ENCODE measurements at places on chromosomes 4 and X.

- no peak for DNase-seq
These were observed 99.3 kb upstream of the BCOR start for GRCh38 chrX:40197071-40197470.

DNA sequence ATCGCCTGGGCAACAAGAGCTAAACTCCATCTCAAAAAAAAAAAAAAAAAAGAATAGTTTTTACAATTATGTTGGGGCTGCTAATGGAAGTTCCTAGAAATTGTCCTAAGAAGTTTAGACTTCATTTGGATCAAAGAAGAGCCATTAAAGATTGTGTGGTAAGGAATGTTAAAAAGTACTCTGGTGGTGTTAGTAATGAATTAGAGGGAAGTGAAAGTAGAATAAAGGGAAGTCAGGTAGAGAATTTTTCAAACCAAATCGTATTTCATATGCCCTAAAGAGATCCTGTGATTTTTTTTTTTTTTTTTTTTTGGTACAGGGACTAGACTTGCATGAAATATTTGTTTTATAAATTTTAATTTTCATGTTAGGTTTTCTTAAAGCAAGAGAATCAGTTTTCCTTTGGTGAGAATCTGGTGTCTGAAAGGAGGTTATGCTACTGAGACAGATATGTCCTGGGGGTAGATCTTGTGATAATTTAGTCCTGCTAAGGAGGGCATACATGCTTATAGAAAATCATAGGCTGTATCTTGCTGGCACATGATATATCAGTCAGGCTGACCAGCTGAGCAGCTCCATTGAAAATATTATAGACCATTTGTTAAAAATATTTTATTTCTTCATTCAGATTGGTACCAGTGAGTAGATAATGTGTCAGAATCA lies 10.7 kb downstream of the SEC24B start:
- no peak for DNase-seq

DNA sequence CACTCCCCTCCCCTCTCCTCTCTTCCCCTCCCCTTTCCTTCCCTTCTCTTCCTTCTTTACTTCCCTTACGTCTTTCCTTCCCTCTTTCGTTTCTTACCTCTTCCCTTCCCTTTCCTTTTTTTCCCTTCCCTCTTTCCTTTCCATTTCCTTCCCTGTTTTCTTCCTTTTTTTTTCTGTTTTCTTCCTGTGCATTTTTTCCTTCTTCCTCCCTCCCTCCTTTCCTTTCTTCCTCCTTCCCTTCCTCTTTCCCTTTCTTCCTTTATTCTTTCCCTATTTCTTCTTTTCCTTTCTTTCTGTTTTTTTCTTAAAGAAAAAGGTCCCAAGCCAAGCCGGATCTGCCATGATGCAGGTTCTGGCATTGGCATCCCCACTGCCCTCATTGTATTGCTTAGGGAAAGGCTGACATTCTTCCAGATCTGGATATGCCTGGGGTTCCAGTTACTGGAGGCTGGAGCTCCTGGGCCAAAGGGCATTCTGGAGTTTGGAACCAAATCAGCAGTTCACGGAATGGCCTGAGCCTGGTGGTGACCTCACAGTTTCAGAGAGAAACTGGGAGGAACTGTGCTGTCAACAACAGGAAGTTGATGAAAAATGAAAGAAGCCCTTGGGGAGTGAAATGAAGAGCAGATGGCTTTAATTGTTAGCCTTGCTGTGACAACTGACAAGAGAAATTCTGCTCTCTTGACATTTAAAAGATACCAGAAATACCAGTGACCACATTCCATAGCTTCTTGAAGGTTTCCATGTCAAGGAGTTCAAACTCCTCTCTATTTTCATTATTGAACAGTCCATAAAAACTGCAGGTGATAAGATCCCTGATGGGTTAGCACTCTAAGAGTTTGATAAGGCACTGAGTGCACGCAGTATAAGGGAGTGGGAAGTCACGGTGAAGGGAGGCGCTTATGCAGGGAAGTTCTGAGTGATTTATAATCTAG lies 622.1 kb downstream of the SPRY1 start:
- DNase-seq = no peak

GRCh38 chrX:103817502-103817901 lies 14.6 kb downstream of the RAB9B start:
- DNase-seq = peak; percentile 22

DNA sequence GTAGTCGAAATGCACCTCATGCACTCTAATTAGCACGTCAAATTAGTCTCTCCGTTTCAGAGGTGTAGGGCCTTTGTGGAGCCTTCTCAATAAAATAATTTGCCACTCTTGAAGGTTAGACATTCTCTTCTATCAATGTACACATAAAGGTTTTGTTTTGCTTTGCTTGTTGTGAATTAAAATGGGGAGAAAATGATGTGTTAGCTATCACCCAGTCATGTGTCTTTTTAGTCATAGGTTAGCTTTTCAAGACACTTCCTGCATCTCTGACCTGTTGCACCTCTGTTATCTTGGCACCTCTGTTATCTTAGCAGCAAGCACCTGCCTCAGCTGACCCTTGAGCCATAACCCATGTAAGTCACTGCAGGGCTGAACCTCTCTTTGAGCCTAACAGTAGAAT lies 936 bp downstream of the TMEM144 start:
- no peak for DNase-seq

DNA sequence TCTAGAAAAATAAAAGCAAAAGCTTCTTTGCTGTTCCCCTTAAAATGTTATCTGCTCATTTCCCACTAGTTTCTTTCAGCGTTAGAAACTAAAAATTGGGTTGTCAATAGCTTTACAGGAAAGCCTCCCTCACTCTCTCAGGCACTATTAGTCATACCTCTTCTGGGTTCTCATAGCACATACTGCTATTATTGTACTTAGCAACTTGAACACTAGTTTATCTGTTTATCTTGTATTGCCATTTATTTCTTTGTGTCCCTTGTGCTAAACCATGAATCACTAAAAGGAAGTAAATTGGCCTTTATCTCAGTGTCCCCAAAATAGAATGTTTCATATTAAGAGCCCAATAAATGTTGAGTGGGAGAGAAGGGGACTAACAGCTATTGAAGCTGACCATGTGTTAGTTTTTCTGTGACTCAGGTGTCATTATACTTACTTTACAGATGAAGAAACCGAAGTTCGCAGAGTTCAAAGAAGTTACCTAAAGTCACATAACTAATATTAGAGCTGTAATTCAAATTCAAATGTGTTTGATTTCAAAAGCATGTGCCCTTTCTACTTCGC lies 124.8 kb upstream of the CITED1 start:
- DNase-seq = no peak

- no peak for DNase-seq
These were observed 27.7 kb upstream of the GPC3 start for GRCh38 chrX:134013092-134013497.

- no peak for DNase-seq
These were observed at the start of gene ANKRD37 for GRCh38 chr4:185396724-185397385. ANKRD37 (plus strand) TSS chr4:185396841; CDS start chr4:185396924, 83 bp downstream.

DNA sequence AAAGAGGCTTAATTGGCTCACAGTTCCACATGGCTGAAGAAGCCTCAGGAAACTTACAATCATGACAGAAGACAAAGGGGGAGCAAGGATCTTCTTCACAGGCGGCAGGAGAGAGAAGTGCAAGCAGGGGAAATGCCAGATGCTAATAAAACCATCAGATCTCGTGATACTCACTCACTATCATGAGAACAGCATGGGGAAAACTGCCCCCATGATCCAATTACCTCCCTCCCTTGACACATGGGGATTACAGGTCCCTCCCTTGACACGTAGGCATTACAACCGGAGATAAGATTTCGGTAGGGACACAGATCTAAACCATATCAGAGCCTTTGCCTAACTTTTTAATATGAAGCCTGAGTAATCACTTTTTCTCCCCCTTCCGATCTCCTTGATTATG lies 43.7 kb upstream of the MAPK10 start:
- no peak for DNase-seq

GRCh38 chrX:123336666-123337065 lies 152.6 kb downstream of the GRIA3 start:
- DNase-seq = no peak

GRCh38 chr4:183840311-183840710 lies 64.8 kb upstream of the STOX2 start:
- no peak for DNase-seq

DNA sequence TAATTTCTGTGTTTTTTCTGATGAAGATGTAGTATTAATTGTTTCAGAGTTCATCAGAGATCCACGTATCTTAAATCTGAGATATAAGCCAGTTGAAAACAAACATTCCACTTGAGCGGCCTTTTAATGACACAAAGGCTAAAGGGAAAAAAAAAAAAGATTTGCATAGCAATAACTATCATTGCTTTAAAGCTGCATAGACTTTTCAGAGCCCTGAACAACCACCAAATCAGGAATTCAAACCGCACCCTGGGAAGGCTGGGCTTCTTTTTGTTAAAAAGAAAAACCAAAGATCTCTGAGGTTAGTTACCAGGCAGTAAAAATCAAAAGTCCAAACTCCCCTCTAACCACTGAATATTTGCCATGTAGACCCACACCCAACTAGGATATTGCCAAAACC lies 206.0 kb downstream of the HHIP start:
- DNase-seq = no peak

DNA sequence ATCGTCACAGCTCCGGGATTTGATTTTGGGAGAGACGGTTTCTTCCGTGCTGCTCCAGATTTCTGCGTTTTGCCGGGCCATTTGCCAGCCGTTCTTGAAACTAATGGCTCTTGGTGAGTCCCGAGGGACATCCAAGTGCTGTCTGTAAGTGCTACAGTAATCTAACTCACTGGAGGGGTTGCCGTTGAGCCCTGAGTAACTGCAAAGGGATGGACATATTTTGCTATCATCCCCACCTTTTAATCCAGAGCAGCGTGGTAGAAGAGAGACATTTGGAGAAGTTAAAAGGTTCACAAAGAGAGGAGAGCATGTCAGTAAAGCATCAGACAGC lies 88.9 kb upstream of the PDLIM3 start:
- no peak for DNase-seq

DNA sequence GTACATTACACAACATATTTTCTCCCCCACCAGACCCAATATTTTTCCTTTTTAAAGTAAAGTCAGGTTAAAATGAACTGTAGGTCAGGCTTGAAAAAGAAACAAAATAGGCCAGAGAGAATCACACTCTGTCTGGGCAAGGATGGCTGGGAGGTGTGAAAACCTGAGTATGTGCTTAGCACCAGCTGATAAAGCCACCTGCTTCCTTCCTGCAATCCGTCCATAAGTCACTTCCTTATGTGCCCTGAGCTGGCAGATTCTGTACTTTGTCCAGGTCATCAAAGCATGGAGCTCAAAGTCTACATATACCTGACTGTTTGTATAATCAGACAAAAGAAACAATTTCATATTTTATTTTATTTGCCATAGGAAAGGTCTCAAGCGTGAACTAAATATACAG lies 37.7 kb downstream of the ANTXR2 start:
- no peak for DNase-seq

DNA sequence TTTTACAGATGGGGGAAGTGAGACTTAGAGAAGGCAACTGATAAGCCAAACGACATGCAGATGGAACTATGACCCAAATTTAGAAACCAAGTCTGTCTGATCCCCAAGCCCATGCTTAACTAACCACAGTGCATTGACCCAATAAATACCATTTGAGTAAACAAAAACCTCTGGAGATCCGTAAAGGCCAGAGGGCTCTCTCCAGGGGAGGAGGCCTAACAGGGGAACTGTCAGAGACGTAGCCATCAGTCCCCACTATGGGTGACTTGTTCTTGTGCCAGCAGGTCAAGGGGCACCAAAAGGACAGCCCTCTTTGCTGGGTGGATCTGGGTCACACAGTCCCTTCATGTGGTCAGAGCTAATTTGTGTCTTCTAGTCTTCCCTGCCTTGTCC lies 420.2 kb downstream of the BCOR start:
- no peak for DNase-seq

- DNase-seq = no peak
These were observed 110.2 kb downstream of the GNL3L start for GRCh38 chrX:54640103-54640690.

- no peak for DNase-seq
These were observed 56.2 kb downstream of the TEX11 start for GRCh38 chrX:70852294-70852693.

- no peak for DNase-seq
These were observed 105.0 kb downstream of the NDST3 start for GRCh38 chr4:118139241-118139640.

- DNase-seq = no peak
These were observed 16.8 kb upstream of the HSD17B13 start for GRCh38 chr4:87339440-87339839.

DNA sequence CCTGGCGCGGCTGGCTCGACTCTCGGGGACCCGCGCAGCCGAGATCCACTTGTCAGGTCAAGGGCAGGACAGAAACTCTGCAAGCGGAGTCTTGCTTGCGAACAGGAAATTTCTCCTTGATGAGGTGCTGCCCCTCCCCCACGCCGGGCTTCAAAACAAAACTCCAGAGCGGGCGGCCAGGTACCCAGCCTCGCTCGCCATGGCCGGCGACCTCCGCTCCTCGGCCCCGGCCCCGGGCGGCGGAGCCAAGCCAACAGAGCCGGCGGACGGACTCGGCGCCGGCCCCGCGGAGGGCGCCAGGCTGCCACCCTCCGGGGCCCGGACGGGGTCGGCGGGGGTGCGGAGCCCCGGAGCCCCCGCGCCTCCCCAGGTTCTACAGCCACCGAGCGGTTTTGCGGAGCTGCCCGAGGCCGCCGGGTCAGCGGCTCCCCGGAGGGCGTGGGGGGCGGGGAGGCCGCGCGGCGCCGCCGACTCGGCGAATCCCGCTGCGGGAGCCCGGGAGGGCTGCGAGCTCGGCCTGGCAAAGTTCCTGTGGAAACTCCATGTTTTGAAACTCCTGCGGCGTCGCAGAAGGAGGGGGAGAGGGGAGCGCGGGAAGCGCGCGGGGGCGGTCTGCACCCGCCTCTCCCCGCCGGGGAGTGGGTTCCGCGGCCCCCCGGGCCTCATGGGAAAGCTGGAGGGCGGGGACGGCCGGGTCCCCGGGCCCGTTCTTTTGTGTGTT lies 11.7 kb upstream of the BCOR start:
- no peak for DNase-seq

GRCh38 chr4:128768373-128768996 lies 41.0 kb upstream of the JADE1 start:
- no peak for DNase-seq

- DNase-seq = no peak
These were observed 83.0 kb upstream of the DCLK2 start for GRCh38 chr4:149995134-149995756.
